Globus pallidus (tissue), 1 donor: ENCODE measurements at places on chromosomes 6 and 20.

GRCh38 chr20:56943946-56944945 lies 315.1 kb downstream of the TFAP2C start:
- DNase-seq = no peak

- no peak for DNase-seq
Observed at GRCh38 chr20:34292496-34292895, 10.7 kb downstream of the AHCY start.

DNA sequence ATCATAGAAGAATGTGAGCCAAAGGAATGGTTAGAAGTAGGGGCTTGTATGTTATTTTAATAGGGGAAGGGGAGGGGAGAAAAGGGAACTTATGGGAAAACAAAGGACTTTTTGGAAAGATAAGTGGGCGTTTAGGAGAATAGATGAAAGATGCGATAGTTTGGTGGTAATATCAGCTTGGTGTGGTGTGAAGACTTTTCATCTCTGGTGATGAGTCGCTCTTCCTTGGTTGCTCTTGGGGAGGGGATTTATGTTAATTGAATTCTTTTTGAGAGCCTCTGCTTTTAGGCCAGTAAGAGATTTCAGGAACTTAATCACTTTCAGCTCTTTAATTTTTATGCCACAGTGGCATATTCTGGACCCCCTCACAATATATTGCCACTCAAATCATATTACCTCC lies 10.8 kb downstream of the HECA start:
- no peak for DNase-seq

DNA sequence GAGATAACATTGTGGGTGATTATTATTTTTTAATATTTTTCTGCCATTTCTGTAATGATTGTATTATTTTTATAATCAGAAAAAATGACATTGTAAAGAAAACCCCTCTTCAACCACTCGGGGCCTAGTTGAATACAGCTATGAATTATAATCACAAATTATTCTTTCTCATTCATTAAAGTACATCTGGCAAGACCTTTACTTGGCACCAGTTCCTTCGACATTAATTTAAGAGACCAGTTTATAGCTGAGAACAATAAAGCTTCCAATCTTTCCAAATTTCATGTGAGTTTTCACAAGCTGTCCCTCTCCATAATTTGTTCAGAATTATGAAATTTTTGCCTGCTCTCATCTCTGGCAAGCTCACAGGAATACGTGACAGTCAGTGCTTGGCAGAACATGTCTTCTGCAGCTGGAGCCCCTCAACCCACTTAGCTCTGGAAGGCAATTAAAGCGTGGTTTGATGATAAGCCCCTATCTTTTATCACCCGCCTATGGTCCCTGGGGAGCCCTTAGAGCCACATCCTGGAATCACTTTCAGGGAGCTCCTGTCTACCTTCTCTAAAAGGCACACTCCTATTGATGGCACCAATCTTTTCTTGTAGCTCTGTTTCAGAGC lies 237.2 kb upstream of the PRND start:
- no peak for DNase-seq

DNA sequence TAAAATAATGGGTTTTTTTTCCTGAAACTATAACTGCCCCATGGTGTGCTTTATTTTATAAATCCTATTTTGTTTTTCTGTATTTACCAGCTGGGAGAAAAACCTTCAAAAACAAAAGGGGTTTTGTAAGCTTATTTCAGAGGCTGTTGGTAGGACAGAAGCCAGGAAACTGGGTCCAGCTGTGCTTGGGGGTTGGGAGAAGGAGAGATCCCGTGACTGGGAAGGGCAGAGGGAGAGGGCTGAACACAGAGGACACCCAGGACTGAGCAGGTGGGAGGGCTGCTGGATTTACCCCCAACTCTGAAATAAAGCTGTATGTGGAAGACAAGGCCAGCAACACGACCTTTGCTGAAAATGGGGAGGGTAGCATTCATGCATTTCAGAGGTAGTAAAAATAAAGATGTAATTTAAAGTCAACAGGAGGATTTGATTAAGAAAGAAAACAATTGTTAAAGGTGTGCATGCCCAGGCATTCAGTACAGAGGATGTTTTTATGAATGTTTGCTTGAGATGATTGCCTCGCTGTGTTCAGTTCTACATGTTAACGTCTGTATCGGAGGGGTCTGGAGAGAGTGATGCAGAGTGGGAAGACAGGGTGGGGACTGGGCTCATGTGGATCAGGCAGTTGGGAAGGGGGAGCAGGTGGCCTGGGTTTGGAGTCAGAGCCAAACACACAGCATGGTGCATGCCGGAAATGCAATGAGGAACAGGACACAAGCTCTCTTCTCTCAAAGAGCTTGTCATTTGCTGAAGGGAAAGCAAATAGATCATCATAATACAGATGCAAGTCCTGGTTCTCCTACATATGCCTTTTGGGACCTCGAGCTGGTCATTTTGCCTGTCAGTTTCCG lies 21.4 kb downstream of the ARFGEF3 start:
- DNase-seq = peak; percentile 96

DNA sequence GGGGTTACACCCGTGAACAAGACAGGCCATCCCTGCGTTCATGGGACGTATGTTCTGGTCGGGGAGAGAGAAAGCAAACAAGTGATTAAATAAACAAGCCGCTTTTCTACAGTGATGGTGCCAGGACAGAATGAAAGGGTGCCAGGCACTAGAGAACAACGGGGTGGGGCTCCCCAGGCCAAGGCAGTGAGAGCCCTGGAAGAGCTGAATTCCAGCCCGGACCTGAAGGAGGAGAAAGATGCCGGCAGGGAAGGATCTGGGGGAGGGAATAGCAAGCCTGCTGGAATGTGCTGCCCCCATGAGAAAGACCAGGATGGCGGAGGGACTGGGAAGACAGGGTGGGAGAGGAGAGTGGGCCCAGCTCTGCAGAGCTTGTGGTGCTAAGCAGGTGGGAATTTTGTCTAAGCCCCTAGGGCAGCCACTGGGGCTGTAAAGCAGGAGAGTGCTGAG lies 7.5 kb downstream of the SNAI1 start:
- peak; percentile 45 for DNase-seq

DNA sequence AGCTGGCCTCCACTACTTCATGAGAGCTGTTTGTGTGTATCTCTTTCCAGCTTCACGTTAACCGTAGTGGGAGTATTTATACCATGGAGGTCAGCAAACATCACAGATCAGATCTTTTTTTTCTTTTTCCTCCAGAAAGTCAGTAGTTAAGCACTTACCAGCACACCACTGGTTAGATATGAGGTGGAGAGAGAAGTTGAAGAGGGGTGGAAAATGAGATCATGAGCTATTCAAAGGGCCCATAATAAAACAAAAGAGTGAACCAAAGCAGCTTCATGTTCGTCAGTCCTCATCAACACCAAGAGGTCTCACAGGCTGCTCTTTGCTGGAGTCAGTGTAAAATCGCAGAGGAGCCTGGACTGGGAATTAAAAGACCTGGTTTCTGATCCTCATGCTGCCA lies 125.1 kb upstream of the SGK1 start:
- DNase-seq = no peak

GRCh38 chr6:99165838-99166237 lies 183.6 kb downstream of the FAXC start:
- no peak for DNase-seq

GRCh38 chr6:52735071-52735470 lies 28.2 kb downstream of the GSTA2 start:
- DNase-seq = no peak

DNA sequence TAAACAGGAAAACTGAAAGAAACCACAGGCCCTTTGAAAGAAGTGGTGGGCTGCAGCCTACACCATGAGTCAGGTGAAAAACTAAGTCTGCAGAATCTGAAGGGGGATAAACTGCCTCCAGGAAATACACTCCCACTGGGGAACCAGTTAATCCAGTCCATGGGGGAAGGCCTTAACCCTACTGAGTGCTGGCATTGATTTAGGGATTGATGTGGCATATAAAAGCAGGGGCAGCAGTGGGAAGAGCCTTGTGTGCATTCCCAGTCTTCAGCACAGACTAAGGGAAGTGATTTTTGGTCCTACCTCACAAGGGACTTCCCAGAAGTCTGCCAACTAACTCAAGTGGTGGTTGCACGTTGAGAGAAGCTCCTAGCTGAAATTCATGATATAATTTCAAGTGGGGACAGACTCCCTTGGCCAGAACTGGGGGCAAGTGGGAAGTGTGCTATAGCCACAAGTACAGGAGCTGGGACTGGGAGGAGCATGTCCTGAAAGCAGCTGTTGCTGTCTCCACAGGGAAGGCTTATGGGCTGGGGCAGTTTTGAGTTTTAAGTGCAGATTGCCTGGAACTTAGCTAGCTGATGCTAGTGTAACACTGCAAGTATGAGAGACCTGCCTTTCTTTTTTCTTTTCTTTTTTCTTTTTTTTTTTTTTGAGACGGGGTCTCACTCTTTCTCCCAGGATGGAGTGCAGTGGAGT lies 31.2 kb downstream of the CITED2 start:
- no peak for DNase-seq

DNA sequence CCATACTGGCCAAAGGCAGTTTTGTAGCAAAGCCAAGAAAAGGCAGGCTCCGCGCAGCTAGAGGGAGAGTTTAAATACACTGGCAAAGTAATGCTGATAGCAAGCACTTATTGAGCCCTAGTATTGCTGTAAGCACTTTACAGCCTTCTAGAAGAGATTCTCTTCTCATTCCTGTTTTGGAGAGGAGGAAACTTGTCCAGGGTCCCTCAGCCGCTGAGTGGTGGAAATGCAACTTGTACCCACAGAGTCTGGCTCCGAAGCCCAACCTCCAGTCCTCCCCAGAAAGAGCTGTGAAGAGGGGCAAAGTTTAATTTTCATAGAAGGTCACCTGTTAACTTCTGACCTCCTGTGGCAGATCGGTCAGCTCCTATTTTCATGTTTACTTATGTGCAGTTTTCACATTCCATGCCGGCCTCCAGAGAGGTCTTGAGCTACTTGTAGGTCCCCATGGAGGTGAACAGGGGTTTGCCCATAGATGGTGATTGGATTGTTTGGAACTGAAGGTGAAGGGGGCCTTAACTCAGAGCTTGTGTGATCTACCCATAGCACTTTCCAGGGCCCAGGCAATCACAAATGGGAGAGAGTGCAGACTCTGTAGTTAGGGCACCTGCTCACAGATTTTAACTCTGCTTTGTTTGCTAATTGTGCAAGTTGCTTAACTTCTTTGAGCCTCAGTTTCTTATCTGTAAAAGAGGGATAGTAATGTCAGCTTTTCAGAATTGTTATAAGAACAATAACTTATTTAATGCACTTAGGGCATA lies 70.7 kb downstream of the LYRM2 start:
- DNase-seq = no peak

- DNase-seq = no peak
Observed at GRCh38 chr6:117309069-117309468, 43.7 kb downstream of the VGLL2 start.

GRCh38 chr6:120771019-120771418 lies 563.3 kb downstream of the TBC1D32 start:
- DNase-seq = no peak
